SK-N-MC (cell line): ENCODE measurements at places on chromosomes 3 and 15.

- no peak for DNase-seq
These were observed 2.2 kb upstream of the SENP2 start for GRCh38 chr3:185583925-185584324.

DNA sequence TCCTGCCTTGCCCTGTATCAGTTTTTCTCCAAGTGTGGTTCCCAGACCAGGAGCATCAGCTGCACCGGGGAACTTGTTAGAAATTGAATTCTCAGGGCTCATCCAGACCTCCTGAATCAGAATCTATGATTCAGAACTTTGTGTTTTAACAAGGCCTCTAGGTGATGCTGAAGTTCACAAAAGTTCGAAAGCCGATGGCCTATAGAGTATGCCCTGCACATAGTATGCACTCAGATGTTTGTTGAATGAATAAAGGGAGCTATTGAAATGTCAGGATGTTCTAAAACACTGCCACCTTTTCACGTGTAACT is 664 bp upstream of the LARP6 start:
- no peak for DNase-seq

- no peak for DNase-seq
These were observed 419.3 kb downstream of the MAGI1 start for GRCh38 chr3:65619451-65619881.

GRCh38 chr3:81029861-81030260 is 731.6 kb downstream of the GBE1 start:
- no peak for DNase-seq

GRCh38 chr15:78070049-78070700 is 7.3 kb downstream of the TBC1D2B start:
- no peak for DNase-seq

DNA sequence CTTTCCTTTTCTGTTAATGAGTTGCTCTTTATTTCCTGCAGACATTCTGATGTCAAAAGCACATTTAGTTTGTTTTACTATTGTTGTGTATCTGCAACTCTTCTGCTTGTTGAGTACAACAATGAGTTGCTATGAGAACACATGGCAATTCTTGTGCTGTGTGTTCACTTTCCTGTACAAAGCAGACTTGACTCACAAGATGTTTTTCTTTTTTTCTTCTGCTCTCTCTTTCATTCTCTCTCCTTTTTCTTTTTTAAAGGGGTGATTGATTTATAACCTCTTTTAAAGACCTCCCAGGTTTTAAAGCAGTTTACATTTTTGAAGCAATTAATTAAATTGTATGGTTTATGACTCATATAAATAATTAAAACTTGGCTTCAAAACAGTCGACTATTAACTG is 31.6 kb upstream of the ABHD10 start:
- DNase-seq = no peak

DNA sequence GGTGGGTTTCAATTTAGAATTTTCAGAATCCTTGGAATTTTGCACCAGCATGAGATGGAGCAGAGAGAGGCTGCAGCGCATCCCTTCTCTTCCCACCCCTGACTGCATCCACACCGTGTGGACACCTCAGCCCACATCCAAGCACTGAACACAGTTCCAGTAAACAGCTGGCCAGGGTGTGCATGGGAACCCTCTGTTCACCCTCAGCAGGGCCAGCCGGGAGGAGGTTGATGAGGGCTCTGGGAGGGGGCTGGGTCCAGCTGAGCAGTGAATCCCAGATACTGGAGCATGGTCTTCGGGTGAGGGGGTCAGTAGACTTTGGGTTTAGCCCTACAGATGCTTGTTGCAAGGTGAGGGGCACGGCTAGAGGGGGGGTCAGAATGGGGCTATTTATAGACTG is 85.8 kb downstream of the RPLP1 start:
- DNase-seq = no peak

- no peak for DNase-seq
These were observed 66.4 kb downstream of the PRTG start for GRCh38 chr15:55676507-55676906.

DNA sequence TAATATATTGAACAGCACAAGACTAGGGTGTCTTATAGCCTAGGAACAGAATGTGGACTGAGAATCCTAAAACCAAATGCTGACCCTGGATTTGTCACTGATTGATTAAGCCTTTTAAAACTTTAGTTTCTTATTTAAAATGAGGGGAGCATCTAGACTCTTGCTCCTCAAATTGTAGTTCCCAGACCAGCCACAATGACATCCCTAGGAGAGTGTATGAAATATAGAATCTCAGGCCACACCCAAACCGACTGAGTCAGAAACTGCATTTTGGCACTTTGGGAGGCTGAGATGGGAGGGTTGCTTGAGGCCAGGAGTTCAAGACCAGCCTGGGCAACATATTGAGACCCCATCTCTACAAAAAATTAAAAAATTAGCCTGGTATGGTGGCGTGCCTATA is 287.8 kb upstream of the UMPS start:
- DNase-seq = no peak

GRCh38 chr15:38588672-38589071 is 24.1 kb upstream of the RASGRP1 start:
- DNase-seq = no peak

GRCh38 chr3:176988795-176989194 is 208.5 kb downstream of the TBL1XR1 start:
- no peak for DNase-seq

- DNase-seq = peak; percentile 82
These were observed 54.6 kb downstream of the RBMS3 start for GRCh38 chr3:29335438-29335837.

DNA sequence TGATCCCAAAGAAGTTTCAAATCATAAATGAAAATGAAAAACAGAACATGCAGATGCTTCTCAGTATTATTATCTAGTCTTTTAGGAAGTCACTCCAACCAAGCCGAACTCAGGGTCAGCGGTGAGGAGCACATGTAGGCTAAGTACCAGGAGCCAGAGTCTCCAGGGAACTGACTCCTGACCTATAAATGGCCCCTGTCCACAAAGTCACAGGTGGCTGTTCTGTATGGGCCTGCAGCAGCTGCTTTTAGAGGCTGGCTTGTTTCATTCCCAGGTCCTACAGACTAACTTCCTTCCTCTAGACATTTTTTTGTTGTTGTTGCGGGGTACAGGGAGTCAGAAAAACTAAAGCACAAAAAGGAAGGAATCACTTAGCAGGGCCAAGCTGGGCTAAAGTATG is 54.6 kb downstream of the DAPK2 start:
- no peak for DNase-seq

- no peak for DNase-seq
These were observed 417.6 kb downstream of the TIGIT start for GRCh38 chr3:114711321-114711886.

GRCh38 chr3:49712631-49713317 is 6.7 kb downstream of the AMIGO3 start:
- DNase-seq = no peak
